Globus pallidus (tissue), 1 donor: ENCODE measurements at places on chromosomes 12 and 14.

GRCh38 chr14:54981698-54982097, 45.2 kb downstream of the WDHD1 start:
- no peak for DNase-seq

- DNase-seq: no peak
These were observed 36.2 kb downstream of the ETV6 start for GRCh38 chr12:11685716-11686115.

GRCh38 chr12:110333201-110333600, 52.2 kb downstream of the ATP2A2 start:
- no peak for DNase-seq

GRCh38 chr12:122505419-122506051, 4.8 kb upstream of the ZCCHC8 start:
- DNase-seq: no peak

DNA sequence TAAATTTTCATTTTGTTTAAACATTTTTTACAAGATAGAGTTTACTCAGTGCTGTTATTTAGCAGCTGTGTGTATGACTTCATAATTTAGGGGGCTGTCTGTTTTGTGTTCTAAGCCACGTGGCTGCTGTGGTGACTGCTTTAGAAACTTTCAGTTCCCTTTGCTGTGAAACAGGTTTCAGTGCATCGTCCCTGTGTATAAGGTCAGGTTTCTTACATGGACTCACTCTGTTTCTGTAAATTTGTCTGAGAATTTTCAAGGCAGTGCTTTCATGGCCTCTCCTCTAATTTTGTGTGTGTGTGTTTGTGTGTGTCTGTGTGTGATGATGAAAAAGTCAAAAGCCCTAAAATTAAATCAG, 32.4 kb downstream of the BICD1 start:
- DNase-seq: peak; percentile 48

DNA sequence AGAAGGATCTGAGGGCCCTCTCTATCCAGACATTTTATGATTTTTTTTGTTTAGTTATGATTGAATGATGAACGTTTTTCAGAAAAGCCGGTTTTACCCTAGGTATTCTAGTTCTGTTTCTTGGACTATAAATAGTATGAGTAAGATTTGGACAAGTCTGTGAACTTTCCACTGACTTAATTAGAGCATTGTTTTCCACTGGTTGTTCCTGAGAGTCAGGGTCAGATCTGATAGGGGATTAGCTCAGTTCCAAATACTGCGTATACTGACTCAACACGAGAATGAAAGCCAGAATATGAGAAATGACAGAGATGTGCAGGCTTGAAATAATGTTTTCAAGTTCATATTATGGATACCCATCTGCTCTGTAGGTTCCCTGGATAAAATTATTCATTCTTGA, 361.6 kb downstream of the AEBP2 start:
- DNase-seq: no peak
